ENCODE measurements at places on chromosomes 1 and 21.

DNA sequence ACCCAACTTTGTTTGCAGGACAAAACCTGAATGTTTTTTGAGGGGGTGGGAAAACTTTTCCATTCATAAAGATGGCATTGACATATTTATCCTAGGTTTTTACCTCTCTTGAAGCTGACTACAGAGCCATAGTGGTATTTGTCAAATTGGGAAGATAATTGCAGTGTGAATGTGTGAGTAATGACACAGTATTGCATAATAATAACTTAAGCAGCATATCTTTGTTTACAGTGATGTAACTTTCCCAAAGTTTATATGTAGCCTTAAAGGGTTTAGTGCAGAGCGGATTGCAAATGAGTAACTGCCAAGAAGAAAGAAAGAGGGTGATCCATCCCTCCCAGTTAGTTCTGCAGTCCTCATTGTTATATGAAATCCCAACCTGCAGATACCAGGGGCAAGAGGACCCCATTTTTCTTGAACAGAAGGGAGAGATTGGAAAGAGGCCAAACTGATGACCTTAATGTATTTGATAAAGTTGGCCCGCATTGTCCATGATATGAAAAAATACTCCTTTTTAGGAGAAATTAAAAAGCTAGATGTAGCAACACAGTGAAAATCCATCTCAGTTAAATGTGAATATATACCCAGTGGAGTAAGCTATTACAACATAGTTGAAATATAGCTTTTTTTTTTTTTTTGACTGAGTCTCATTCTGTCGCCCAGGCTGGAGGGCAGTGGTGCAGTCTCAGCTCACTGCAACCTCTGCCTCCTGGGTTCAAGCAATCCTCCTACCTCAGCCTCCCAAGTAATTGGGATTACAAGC lies 23.7 kb upstream of the NFIA start:
- DNase-seq, result no peak

DNA sequence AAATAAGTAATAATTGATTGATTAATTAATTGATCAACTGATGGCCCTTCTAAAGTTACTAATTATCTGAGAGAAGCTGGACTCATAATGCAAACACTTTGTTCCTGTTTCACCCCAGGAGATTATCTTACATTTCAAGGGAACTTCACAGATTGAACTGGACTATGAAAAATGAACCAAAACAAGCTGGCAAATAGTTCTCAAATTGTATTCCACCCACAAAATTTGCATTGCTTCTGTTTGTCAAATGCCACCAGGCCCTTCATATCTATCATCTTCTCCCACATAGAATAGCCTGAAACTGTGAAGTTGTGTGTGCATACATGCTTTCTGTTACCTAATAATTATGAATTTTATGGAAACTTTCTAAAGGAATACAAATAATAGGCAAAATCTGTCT lies 104.0 kb downstream of the ZNF281 start:
- DNase-seq, result no peak

DNA sequence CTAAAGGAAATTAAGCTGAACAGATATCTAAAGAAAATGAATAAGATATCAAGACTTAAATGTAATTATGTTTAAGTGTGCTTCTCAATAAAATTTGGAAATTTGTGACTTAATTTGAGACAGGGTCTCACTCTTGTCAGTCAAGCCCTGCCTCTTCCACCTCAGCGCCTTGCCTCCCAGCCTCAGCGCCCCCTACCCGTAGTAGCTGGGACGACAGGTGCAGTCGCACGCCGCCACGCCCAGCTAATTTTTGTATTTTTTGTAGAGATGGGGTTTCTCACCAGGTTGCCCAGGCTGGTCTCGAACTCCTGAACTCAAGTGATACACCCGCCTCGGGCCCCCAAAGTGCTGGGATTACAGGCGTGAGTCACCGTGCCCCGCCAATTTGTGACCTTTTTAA lies 117.0 kb downstream of the CLEC20A start:
- DNase-seq, result no peak

- no peak for DNase-seq
These were observed 128.7 kb upstream of the DPYD start for GRCh38 chr1:98049370-98050135.

DNA sequence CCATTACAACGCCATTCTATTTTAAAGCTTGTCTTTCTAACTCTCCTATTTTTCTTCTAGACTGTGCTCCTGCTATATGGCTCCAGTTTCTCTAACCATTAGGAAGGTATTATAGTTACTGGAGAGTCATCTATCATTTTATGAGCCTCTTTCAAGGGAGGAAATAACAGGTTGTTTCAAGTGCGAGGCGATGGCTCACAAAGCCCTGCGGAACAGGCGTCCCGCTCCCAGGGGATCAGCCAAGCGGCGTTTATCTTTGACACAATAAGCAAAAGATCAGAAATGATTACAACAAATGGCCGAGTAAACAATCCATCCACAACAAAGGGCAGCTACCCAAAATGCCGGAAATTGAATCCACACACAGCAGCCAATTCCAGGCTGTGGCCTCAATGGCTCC lies 249.5 kb upstream of the POU3F1 start:
- DNase-seq, result no peak

DNA sequence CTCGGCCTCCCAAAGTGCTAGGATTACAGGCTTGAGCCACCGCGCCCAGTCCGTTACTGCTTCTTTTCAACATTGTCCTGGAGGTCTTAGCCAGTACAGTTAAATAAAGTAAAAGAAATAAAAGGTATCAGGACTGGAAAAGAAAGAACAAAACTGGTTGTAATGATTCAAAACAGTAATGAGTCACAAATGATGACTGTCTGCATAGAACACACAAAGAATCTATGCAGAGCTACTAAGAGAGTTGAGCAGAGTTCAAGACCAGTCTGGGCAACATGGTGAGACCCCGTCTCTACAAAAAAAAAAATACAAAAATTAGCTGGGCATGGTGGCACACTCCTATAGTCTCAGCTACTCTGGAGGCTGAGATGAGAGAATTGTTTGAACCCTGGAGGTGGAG lies 23.4 kb downstream of the BCAR3 start:
- DNase-seq, result no peak

All from AG09309 (cell line).